ENCODE measurements at places on chromosomes 4 and X.

- no peak for DNase-seq
These were observed 20.0 kb upstream of the TMPRSS11A start for GRCh38 chr4:67983333-67983732.

GRCh38 chrX:155086202-155086840, 15.0 kb downstream of the BRCC3 start:
- DNase-seq: no peak

DNA sequence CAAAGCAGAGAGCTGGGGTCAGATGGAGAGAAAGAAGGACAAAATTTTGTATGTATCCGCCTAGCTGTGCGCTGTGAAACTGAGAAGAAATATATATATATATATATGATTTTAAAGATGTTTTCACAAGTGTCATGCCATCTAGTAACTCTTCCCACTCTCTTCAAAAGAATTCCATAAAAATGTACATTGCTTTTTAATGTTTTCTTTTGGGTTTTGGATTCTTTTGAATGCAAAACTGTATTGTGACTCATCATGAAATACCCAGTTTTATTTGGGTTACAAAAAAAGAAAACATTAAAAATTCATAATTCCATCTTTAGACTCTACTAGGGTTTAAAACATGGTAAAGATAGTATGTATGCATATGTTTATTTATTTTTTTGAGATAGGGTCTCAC, 34.3 kb upstream of the IGFBP7 start:
- DNase-seq: no peak

DNA sequence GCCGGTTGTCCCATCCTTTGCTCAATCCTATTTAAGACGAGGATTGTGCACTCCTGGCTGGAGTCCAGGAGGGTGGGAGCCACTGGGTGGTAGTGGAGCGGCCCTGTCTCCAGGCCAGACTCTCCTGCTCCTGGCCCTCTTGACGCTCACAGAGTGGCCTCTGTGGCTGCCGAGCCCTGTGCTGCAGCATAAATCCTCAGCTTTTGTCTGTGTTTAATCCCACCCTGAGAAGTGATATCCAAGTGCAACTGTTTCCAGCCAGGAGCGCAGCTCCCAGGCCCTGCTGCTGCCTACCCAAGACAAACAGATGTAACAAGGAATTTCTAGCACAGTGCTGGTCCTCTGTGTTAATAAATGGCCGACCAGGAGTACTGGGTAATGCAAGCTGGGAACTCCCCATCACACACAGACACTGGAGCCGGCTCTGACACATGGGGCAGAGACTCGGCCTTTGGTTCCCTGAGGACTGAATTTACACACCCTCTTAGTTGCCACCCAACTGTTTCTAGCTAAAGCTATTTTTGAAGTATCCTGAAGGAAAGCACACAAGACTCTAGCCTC, 85.3 kb downstream of the GATB start:
- no peak for DNase-seq

- no peak for DNase-seq
These were observed 187.8 kb downstream of the CCNG2 start for GRCh38 chr4:77344784-77345183.

- DNase-seq: no peak
These were observed 210.7 kb downstream of the PDGFRA start for GRCh38 chr4:54439831-54440243.

Data from fibroblast of skin of left biceps (primary cell).